ENCODE measurements at places on chromosomes 12 and 14.

- DNase-seq, result no peak
These were observed 125.7 kb upstream of the BTG1 start for GRCh38 chr12:92271341-92271740.

- DNase-seq, result peak; percentile 91
These were observed 213.5 kb upstream of the KRR1 start for GRCh38 chr12:75724928-75725312.

GRCh38 chr14:65803885-65804284 lies 391.4 kb downstream of the FUT8 start:
- no peak for DNase-seq

- no peak for DNase-seq
These were observed 10.0 kb downstream of the KNTC1 start for GRCh38 chr12:122537021-122537420.

DNA sequence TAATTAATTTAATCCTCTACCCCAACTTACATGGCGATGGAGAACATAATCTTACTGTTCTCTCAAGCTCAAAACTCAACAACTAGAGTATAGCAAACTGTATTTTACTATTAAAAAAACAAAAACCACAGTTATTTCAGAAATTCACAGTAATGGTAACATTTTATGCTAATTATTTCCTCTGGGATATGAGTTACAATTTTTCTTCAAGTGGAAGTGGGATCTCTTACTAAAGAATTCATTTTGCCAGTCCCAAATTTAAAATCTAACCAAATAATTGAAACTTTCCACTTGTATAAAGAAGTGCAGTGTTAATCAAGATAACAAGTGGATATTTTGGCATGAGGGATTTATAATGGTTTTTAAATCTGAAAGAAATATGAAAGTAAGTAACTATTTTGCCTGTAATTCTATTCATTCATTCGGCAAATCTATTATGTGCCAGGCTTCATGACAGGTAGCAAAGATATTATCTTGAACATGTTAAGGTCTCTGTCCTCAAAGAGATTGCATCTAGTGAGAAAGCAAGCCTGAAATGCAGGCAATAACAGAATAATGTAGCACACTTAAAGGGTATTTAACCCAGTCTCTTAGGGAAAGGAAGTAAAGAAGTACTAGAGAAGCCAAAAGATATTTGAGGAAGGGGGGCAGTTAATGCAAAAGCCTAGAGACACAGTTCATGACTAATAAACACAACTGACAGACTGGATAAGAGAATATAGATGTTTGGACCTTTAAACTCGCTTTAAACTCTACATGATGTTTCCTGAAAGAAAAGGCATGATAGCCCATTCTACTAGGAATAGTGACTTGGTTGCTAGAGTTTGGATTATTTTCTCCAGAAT lies 44.0 kb downstream of the TAOK3 start:
- DNase-seq, result no peak

- no peak for DNase-seq
These were observed 50.6 kb downstream of the DRAM1 start for GRCh38 chr12:101927999-101928398.

- DNase-seq, result no peak
These were observed 81.3 kb downstream of the ERGIC2 start for GRCh38 chr12:29299633-29300032.
